ENCODE measurements at places on chromosomes 4 and X.

DNA sequence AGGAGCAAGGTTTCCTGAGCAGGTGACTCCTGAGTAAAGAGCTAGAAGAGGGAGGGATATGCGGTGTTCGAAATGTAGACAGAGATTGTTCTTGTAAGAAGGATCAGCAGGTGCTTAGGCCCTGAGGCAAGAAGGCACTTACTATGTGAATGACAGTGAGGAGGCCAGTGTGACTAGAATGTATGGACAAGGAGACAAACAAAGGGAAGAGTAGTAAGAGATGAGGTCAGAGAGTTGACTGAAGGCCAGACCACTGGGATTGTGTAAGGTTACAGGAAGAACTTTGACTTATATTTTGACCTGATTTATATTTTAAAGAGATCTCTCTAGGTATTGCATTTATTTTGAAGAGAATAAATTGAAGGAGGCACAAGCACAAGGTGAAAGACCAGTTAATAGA lies 118.4 kb upstream of the ENPEP start:
- no peak for DNase-seq

DNA sequence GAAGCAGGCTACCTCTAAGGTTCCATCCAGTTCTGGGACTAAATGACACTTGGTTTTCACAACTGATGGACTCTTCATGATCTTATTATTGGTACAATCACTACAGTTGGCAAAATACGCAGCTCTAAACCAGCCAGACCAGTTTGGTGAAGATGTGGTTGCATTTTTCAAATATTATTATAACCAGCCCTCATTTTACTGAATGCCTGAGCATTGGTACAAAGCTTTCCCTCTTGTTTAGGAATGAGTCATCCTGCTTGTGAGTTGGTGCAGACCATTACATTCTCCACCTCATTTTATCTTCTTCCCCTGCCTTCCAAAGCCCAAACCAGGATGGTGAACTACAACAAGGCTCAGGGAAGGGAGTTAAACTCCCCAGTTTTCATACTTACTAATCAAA lies 223.1 kb downstream of the KDR start:
- no peak for DNase-seq

GRCh38 chrX:42094218-42094617 lies 170.9 kb upstream of the CASK start:
- no peak for DNase-seq

DNA sequence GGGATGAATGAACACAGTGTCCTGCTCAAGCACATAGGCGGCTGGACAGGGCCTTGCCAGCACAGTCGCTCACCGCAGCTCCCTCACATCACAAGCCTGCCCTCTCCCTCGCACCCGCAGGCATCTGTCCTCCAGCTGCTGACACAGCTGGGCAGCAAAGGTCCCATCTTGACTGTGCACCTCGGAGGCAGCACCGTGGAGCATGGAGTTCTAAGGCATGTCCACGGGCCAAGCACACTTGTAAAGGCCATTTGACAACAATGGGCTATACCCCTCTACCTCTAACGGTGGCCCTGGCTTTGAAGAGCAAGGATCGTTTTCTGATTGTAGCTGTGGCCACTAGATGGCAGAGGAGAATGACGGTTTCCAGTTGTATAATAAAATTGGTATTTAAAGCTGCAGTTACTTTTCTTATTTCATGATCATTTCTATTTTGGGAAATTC lies 53.8 kb downstream of the APLN start:
- no peak for DNase-seq

- no peak for DNase-seq
Observed at GRCh38 chr4:185039508-185040273, 21.4 kb downstream of the HELT start.

DNA sequence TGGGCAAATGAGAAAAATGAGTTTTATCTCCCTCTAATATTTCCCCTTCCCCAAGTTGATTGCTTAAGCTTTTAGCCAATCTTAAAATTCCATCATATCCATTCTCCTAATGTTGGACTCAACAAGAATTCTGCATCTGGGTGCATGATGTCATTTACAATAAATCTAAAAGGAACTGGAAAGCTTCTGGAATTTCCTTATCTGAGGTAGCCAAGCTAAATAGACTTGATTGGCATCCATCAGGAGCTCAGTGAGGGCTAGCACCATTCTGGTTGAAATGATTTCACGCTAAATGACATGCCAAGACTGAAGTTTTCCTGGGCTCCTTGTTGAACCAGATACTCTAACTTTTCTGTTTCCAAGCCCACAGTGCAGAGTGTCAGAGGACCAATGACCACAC lies 110.3 kb upstream of the SCML1 start:
- no peak for DNase-seq

DNA sequence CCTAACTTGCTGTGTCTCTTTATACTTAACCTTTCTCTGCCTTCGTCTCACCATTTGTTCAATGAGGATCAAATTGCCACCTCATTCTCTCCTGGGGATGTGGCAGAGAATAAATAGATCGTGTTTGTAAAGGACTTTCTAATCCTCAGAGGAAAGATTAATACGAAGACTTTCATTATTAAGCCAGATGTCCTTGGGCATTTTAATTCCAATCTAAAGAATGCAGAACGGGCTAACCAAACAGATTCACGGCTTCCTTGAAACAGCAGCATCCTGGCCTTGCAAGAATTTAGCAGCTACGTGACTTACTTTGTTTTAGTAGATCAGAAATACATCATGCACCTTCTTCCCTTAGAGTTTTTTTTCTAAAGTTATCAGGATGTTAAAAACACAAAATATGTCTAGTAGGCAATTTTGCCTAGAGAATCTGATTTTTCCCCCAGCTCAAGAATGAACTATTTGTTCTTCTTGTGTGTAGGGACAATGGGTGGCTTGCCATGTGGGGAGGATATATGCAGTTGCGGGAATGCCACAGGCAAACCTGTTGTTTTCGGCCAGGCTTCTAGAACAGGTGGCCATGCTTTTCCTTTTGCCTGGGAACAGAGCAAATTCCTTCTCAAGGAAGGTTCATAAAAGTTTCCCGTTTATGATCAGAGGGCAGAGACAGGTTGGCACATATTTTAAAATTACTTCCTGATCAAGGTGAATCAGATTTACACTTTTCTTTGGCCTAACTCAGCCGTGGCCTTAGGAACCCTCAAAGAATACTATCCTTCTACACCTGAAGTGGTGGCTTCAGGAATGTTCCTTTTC lies 3.0 kb downstream of the MID1 start:
- DNase-seq = no peak

- no peak for DNase-seq
Observed at GRCh38 chrX:13009273-13009672, 34.4 kb downstream of the TMSB4X start.

DNA sequence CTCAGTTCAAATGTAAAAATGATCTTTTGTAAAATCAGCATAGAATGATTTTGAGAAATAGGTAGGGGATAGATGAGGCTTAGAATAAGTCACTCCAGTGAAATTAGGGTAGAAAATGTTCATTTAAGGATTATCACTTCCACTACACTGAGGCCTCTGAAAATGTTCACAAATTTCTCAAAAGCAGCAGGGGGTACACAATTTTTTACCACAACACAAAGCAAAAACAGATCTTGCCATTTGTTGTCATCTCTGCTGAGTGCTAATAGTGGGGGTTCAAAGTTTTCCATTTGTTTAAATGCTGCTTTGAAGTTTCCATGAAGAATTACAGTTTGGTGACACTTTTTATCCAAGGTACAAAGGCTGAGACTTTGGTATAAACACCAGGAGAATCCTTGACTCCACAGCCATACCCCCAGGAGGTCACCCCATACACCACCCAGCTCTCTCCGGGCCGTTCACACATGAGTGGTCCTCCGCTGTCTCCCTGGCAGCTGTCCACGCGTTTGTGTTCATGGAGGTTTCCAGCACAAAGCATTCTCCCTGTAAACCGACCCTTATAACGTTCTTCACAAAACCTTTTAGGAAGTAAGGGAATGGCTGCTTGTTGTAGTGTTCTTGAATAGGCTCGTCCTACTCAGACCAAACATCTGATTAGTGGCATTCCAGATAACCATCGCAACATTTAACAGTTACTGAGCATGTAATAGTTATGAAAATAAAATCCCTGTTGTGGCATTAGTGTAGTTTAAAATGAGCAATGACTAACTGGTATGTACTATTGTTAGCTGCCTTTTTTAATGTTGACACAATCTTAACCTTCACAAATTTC lies 71.0 kb downstream of the PRSS12 start:
- DNase-seq = no peak

DNA sequence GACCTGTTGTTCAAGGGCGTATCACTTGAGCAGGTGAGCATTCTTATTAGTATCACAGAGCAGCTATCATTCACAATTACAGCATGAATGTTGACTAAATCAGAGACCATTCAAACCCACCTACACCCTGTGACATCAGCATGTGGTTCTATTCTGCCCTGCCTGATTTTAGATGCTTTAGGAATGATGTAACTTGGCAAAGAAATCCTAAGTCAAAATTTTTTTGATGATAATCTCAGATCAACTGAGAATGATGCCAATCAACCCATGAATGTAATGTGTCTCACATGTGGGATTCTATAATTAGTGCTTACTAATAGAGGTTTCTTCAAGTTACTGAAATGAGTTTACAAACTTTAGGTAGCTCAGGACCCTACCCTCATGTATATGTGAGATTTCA lies 13.4 kb upstream of the CHIC2 start:
- no peak for DNase-seq

DNA sequence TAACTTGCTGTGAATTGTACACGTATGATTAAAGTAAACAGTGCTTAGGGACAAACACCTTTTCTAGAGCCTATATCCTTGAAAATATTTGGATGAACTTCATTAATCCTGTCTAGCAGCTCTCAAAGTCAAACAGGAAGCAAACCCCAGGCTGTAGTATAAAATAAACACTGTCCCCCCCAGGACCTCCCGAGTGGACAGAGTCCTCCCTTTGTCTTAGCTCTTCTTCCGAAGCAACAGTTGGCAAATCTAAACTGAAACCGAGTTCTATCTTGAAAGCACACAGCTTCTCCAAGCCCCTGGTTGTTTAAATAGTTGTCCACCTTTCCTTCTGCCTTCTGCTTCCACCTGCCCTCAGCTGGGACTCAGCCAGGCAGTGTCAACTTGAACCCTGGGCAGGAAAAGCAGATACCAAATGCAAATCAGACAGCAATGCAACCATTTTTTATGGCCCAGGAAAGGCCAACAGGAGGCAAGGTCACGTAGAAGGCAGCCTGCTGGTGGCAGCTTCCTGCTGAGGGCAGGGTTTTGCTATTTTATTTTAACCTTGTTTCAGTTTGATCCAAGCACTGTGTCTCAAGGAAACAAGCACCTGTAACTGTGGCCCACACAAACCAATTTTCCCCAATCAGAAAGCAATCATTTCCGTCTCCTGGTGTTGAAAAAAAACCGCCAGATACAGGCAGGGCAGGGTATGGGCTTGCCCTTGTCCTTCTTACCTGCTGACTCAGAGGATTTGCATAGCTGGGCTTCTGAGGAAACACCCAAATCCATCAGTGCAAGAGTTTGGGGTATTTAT lies 110.3 kb upstream of the KIT start:
- no peak for DNase-seq

- no peak for DNase-seq
Observed at GRCh38 chr4:19158107-19158809, 1093.4 kb upstream of the SLIT2 start.

DNA sequence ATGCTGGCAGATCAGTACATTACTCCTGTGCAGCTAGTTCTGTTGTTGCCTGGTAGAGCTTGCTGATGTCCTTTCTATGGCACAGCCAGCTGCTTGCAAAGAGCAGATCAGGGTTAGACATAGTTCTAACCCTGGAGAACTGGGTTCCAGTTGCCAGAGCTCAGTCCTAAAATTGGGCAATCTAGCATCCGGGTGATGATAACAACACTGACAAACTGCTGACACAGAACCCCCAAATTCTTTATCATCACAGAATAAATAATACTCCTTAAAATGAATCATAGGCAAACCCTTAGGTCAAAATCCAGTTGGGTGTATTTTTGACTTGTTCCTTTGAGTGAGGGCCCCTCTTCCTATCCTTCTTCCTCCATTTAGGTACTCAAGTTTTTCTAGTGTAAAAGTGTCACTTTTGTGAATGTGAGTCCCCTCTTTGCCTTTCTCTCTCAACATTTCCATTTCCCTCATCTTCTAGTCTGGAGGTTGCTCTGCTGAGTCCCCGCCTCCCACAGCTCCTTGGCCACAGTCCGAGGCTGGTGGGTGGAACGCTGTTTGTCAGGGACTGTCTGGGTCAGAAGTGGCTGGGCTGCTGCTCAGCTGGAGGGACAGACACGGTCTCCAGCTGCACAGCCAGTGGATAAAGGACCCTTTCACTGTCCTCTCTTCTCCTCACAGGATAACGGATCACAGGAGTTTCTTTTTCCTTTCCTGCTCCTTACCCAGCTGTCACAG lies 93.6 kb upstream of the RASGEF1B start:
- DNase-seq = no peak

- no peak for DNase-seq
Observed at GRCh38 chrX:70141373-70141772, 8.1 kb downstream of the IGBP1 start.

DNA sequence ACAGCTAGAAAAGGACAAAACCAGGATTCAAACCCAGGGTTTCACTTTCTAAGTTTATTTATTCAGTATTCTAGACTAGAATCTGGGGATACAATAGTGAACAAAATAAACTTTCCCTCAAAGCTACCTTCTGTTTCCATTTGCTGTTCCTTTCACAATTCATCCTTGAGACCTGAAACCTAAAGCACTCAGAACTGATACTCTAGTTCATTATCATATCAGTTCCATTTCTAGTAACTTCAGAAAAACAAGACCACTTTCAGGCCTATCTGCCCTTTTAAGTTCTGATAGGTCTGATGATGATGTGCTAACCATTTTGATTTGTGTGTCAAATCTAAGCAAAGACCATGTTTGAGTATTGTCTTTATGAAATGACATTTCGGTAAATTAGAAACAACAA lies 7.8 kb upstream of the XK start:
- DNase-seq = no peak

GRCh38 chr4:53235547-53235946 lies 130.3 kb downstream of the SCFD2 start:
- DNase-seq = no peak

DNA sequence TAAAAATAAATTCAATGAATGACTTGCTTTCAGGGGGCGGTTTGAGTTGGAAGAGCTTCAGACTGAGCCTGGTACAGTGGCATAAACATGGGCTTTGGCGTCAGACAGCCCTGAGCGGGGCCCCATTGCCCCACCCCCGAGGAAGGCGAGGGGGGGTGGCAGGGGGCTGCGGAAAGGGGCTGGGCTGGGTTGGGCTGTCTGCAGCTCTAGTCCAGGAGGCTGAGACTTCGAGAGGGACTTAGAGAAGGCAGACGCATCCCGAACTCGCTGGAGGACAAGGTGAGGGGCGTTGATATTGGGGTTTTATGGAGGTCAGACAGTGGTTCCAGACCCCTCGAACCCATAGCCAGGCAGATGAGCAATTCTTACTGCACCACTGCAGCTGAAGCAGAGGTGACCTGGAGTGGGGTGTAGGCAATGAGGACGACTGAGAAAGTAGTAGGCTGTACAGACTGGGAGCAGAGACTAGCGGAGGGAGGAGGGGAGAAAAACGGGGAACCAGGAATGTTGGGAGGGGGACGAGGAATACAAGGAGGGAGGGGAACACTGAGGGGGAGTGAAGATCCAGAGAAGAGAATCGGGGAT lies at the start of gene MAGED2:
Gene MAGED2, plus strand, starts transcription at position 222 of the 585 bp plus-strand sequence. CDS start 1,587 bp downstream, outside the sequence.
- DNase-seq = peak; percentile 35

- no peak for DNase-seq
Observed at GRCh38 chr4:122746485-122746965, 14.0 kb downstream of the BBS12 start.

GRCh38 chr4:98284640-98285046 lies 23.5 kb downstream of the RAP1GDS1 start:
- DNase-seq = no peak

Measured in T-helper 22 cell (primary cell).